ENCODE measurements at places on chromosomes 12 and 14. TPM values are rescaled to one million over a fixed set of nuclear protein-coding genes. Genes with fewer than 3 reads are reported as not detected.

The ERP27 gene
- not detected for total RNA-seq

The METTL1 gene
- 40.6 TPM for total RNA-seq

The CBLN3 gene
- total RNA-seq: 2.4 TPM

The IRAK3 gene
- not detected for total RNA-seq

The PMEL gene
- 0.59 TPM for total RNA-seq

The TTC6 gene
- 0.96 TPM for total RNA-seq

GRCh38 chr12:52682381-52682660 is 2.1 kb upstream of the KRT1 start:
- peak; percentile 54 for DNase-seq

- DNase-seq: no peak
Observed at GRCh38 chr12:12676605-12677004, 19.4 kb downstream of the GPR19 start.

DNA sequence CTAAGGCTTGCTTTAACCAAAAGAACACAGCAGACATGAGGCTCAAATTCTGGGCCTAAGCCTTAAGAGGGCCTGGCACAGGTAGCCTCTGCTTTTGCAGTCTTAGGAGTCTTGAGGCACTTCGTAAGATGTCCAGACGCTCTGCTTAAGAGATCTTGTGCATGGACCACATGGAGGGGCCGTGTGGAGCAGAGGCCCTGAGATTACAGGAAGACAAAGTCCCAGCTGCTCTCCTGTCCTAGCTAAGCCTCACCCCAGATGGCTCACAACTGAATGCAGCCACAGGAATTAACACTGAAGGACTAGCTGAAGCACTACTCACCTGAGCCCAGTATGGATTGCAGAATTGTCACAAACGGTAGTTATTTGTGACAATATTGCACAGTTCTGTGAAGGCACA is 446.0 kb downstream of the PDZRN4 start:
- no peak for DNase-seq

- DNase-seq: no peak
Observed at GRCh38 chr14:54348923-54349620, 47.7 kb upstream of the CDKN3 start.

DNA sequence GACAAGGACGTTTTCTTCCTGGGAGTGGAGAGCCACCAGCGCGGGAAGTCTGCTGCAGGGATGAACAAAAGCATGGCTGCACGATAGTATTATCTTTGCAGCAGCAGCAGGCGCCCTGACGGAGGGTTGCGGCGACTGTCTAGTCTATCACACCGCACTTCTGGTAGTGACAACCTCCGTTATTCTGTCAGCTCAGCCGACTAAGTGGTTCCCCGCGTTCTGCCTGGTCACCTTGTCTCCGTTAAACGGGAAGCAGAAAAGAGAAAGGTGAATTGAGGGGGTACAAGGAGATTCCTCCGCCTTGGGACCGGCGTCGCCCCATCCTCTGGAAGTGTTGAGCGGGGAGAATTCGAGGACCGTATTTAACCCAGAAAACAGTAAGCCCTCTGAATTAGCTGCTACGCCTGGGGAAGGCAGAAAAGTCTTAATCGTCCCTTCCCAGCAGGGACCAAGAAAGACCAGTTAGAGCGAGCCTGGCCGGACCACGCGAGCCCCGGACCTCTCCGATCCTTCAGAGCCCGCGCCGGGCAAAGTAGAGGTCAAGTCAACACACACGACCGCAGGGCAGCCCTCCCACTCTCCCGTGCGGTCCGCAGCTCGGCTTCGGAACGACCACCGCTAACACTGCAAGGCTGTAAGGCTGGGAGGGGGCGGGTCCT is 536 bp upstream of the DAAM1 start:
- no peak for DNase-seq

- DNase-seq: peak; percentile 27
Observed at GRCh38 chr12:90024262-90024661, 315.6 kb upstream of the ATP2B1 start.

- DNase-seq: no peak
Observed at GRCh38 chr14:64000749-64001148, 147.9 kb downstream of the SYNE2 start.

DNA sequence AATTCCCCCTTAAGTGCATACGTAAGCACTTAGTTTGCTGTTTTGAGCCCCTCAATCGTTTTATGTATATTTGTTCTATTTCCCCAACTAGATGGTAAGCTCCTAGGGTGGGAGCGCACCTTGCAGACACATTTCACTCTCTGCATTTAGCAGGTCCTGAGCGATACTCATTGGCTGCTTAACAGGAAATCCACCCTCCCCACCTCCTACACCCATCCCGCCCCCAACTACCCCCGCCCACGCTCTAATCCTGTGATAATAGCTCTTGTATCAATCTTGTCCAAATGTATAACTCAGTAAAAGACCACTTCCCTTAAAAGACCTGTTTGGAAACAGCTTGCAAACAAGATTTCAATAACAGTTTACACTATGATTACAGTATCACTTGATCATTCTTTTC is 8.1 kb downstream of the LPAR5 start:
- no peak for DNase-seq

GRCh38 chr12:122979001-122979907 is 1.2 kb upstream of the ARL6IP4 start:
- DNase-seq: no peak

DNA sequence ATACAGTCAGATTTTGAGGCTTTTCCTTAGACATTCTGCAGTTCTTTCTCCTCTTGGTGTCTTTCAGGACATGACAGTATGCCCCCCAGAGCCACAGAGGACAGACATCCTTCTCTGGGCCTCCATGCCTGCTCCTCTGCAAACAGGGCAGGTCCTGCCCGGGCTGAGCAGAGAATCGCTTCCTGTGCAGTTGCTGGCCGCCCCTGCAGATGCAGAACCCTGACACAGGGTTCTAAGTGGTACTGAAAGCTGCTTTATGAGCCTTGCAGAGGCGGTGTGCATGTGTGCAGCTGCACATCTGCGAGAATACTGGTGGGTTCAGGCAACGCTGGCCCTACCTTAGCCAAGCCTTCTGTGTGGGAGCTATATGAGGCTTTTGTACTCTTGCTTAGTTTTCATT is 54.5 kb downstream of the FLRT2 start:
- no peak for DNase-seq

DNA sequence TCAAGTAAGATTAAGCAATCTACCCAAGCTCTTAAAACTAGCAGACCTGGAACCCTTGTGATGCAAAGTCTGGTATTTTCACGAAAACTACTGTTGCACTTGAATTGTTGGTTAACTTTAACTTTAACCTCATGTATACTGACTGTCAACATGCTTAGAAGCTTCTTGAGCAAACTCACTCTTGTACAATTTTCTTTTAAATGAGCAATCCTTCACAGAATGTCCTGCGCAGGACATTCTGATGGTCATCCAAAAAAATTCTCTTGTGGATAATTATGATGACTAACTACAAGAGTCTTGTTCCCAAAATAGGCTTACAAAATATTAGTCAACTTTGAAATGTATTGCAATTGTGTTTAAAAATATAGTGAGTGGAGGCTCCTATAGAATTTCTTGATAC is 54.0 kb upstream of the PDE3A start:
- no peak for DNase-seq

- peak; percentile 6 for DNase-seq
Observed at GRCh38 chr14:45785240-45785639, 532.2 kb upstream of the MIS18BP1 start.

GRCh38 chr12:30021051-30021833 is 237.5 kb upstream of the TMTC1 start:
- DNase-seq: peak; percentile 8

DNA sequence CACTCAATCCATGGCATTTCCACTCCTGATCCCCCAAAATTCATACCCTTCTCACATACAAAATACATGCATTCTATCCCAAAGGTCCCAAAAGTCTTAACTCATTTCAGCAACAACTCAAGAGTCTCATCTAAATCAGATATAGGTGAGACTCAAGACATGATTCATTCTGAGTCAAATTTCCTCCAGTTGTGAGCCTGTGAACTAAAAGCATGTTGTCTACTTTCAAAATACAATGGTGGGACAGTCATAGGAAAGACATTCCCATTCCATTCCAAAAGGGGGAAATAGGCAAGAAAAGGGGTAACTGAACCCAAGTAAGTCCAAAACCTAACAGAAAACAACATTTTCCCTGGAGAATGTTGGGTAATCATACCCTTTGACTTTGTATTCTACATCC is 103.3 kb downstream of the C12orf75 start:
- DNase-seq: peak; percentile 44

DNA sequence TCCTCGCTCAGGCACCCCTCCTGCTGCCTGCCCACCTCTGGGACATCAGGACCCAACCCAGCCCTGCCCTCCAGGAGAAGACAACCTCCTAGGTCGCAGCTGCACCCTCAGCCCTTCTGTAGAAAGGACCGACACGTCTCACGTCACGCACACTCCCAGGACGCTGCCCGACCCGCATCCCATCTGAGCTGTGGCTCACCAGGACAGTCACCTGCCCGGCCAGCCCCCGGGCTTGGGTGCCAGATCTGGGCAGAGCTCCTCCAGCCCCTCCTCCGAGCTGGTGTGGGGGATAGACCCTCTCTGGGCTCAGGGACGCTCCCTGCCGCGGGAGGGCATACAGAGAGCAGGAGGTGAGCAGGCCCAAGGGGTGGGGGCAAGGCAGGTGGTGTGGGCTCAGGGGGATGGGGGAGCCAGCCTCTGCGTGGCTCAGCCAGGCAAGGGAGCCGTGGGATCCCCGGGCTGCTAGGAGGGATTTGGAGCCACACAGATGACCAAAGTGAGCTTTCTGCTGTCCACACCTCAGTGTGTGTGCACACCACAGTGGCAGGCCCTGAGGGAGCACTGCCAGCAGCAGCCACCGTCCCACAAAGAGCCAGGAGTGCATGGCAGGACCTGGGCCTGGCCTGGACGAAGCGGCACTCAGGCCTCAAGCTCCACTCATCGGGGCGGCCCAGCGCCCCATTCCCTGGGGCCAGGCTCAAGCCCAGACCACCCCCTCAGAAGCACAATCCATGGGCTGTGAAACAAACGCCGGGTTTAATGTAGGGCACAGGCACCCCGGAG is 13.6 kb downstream of the DEGS2 start:
- DNase-seq: no peak

GRCh38 chr14:50836515-50836914 is 5.6 kb upstream of the NIN start:
- DNase-seq: no peak

GRCh38 chr12:124829008-124829707 is 34.5 kb downstream of the SCARB1 start:
- peak; percentile 91 for DNase-seq

GRCh38 chr14:56145965-56146364 is 27.8 kb downstream of the PELI2 start:
- peak; percentile 58 for DNase-seq

- DNase-seq: peak; percentile 44
Observed at GRCh38 chr14:28142400-28143015, 624.1 kb upstream of the FOXG1 start.

DNA sequence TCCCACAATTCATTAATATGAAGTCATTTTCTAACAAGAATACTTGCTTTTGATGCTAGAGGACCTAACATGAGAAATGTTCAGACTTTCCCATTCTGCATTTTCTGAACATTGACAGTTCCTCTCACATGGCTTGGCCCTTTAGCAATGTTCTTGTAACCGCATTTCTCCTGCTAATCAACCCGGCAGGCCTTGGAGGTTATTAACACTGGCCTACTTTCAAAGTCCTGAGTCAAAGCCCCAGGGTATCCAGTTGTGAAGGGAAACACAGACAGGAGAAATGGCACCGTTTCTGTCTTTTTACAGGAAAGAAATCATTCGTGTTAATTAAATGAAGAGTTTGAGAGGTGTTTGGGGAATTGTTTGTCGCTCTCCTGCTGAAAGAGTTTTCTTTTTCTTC is 446.5 kb upstream of the MIS18BP1 start:
- no peak for DNase-seq

DNA sequence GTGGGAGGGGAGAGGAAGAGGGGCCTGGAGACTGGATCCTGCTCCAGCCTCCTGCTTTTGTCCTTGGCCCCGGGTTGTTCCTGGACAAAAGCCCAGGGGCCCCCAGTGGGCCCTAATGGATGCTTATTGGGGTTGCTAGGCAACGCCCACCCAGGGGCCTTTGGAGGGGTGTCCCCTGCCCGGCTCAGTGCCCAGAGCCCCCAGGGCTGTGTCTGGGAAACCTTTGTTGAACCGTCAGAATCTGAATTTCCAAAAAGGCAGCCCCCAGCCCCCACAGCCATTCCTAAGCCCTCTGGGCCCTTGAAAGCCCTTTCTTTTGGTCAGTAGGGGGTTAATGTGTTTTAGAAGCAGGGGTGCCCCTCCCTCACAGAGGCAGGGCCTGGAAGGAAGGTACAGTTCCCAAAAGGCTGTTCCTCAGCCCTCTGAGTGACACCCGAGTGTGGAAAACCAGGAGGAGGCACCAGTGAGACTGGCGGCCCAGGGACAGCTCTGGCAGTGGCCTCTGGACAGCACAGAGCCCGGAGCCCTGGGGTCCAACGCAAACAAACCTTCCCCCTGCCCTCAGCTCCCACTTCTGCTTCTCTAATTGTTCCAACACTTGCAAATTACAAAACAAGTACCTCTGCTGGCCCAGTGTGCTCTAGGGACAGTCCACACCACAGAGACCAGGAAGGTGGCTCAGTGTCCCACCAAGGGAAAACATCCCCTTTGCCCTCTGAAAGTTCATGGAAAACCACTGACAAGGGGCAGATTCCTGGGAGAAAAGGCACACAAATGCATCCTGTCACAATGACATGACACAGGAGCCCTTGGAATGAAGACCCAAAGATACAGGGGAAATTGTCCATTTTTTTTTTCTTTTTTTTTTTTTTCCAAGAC is 19.4 kb downstream of the HHIPL1 start:
- DNase-seq: no peak

GRCh38 chr12:34190054-34190453 is 167.8 kb downstream of the ALG10 start:
- no peak for DNase-seq

- no peak for DNase-seq
Observed at GRCh38 chr14:91732439-91732838, 553 bp upstream of the CATSPERB start.

GRCh38 chr14:51410897-51411296 is 170.8 kb downstream of the TMX1 start:
- DNase-seq: no peak

DNA sequence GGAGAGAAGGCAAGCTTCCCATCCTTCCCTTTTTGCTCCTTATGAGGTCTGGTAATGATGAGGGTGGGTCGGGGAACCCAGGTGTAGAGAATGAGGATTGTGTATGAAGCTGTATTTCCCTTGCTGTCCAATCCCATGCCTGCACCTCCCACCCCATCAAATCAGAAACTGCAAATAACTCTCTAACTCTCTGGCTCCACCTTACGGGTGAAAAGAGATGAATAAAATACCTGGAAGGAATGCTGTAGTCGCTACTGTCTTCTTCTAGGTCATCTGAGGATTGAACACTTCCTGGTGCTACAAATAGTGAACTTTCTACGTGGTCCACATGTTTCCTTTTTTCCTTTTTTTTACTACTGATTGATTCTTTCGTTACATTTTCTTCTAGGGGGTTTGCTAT is 38.9 kb upstream of the DICER1 start:
- peak; percentile 4 for DNase-seq

DNA sequence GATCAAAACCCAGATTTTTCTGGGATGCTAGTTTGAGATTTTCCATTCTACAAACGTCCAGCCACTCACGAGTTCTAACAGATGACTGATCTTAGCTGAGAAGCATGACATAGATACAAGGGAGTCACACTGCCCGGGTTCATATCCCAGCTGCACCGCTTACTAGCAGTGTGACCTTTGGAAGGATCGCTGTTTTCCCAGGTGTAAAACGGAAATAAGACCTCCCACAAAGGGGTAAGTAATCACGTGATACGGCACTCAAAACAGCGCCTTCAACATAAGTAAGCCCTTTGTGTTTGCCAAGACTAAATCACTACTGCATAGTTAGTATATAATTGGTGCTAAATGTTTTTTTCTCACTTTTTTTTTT is 624 bp upstream of the PWP1 start:
- peak; percentile 23 for DNase-seq

GRCh38 chr14:20848316-20848954 is 42.8 kb upstream of the RNASE3 start:
- peak; percentile 47 for DNase-seq
